ENCODE measurements at places on chromosomes 2 and 18.

DNA sequence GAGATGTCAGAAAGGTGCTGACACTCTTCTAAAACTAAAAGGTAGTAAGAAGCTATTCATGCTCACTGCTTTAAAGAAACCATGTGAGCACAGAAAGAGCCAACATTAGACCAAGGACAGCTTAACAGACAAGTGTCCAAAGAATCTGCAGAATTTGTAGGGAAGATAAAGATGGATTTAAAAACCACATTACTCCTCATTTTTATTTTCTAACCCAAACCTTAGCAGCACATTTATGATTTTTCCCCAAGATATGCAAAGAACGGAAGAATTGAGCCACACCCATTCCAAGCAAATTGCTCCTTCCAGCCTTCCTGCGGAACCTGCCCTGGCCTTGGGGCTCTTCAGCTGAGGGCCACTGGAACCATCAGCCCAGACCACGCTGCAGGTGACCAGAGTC is 26.9 kb downstream of the MBP start:
- DNase-seq = no peak

DNA sequence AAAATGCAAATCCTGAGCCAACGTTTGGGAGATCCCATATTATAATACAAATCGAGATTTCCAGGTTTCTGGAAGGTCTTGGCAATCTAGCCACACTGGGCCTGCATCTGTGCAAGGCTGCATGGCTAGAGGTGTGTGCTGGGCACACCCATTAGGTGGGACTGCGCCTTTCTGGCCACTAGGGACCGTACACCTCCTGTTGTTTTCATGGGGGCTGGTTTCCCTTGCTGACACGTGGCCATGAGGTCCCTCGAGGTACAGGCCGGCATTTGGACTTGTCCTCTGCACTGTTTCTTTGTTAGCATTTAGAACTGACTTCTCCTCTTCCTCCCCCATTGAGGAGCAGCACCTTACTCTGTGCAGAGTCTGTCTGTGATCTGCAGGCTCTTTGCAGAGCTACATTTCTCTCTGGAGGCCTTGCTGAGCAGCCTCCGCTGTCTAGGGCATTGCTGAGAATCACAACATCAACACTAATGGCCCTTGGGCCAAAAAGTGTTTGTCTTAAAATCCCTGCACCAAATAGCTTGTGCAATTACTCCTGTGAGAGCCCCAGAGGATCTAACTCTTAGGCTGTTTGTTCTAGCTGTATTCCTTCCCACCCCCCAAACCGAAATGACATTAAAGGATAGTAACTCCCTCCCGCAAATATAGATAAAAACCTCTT is 131.2 kb downstream of the NEDD4L start:
- DNase-seq = no peak

- DNase-seq = no peak
These were observed 26.6 kb downstream of the NHEJ1 start for GRCh38 chr2:219133976-219134375.

DNA sequence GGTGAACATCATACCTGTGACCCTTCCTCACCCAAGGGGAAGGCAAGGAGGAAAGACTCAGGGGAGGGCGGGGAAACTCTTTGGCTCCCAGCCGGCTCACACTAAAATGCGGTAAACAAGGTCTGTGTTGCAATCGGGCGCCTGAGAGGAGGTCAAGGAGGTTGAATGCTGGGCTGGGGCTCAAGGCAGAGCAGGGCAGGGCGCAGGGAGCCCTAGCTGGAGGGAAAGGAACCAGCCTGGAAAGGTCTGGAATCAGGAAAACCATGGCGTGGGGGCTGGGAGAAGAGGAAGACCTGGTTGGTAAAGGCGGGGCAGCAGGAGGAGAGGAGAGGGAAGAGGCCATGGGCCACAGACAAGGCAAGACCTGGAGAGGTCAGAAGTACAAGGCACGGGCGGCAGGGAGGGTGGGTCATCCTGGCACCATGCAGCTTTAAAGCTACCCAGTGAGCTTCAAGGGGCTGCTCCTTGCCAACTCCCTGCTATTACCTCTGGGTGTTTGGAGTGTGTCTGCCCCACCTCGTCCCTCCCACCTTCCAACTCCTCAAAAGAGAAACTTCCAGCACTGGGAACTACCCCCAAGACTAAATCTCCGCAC is 4.8 kb upstream of the TMEM37 start:
- no peak for DNase-seq

GRCh38 chr2:27322766-27323595 is at the start of gene MPV17:
MPV17 (minus strand) TSS chr2:27323097; CDS start chr2:27322517, 580 bp downstream.
- peak; percentile 94 for DNase-seq
